ENCODE measurements at places on chromosomes 12 and 14. TPM values are rescaled to one million over a fixed set of nuclear protein-coding genes. Genes with fewer than 3 reads are reported as not detected.

DNA sequence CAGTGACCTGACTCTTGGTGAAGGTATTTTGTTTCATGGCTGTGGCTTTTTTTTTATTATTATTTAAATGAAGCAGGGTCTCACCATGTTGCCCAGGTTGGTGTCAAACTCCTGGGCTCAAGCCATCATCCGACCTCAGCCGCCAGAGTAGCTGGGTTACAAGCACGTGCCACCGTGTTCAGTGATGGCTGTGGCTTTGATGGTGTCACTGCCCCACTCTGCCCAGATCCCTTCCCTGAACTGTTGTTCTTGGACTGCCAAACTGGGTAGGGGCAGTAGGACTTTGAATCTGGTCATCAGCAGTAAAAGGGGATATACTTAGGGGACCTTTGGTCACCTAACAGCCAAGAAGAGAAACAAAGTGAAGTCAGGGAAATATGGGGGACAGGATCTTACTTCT, 19.4 kb downstream of the B4GALNT3 start:
- no peak for DNase-seq

DNA sequence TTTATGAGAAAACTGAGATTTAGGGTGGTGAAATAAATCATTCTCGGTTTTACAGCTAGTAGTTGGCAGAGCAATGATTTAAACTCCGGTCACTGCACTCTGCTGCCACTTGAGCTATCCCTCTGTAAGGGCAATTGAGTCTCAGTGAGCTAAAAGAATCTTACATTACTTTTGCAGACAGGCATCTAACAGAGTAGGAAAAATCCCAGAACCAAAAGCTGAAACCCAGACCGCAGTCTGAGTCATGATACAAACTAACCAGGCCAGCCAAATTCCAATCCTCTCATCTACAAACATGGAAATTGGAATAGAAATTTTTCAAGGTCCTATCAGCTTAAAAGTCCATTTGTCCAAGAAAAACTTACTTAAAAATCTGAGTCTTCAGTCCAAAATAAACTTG, 73.7 kb downstream of the ANKS1B start:
- peak; percentile 96 for DNase-seq

GRCh38 chr12:29429999-29430715, 49.2 kb upstream of the ERGIC2 start:
- no peak for DNase-seq

DNA sequence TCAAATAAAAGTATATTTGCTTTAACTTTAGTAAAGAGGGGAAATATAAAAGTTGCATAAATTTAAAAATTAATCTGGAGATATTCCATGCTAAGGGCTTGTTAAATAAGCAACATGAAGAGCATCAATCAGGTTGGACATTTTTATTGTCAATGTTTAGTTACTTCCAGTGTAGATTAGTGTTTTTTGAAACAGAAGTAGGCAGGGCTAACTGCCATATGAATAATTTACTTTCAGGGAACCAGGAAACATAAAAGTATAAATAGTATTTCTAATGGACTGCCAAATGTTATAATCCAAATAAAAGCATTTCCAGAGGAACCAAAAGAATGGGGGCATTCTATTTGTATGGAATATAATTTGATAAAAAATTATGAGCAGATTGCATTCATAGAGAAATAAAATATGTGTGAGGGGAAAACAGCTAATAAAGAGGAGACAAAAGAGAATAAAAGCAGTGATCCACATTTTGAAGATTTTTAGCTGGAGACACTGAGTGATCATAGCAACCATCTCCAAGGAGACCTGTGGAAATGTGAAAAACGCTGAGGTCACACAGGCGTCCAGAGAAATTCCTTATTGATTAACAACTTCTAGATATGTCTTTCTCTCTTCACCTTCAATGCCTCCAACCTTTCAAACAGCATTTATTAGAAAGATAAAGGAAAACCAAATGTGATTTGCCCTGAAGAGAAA, 70.8 kb downstream of the SRGAP1 start:
- DNase-seq: peak; percentile 87

GRCh38 chr14:73937012-73937411, 12.9 kb downstream of the FAM161B start:
- DNase-seq: no peak

- DNase-seq: peak; percentile 95
Observed at GRCh38 chr14:93959239-93960107, 16.9 kb downstream of the ASB2 start.

GRCh38 chr14:33611405-33612196, 339.3 kb downstream of the EGLN3 start:
- DNase-seq: peak; percentile 67

GRCh38 chr14:20630340-20631022, 11.0 kb downstream of the OR6S1 start:
- peak; percentile 42 for DNase-seq

GRCh38 chr12:119176267-119177055, 2.3 kb upstream of the HSPB8 start:
- peak; percentile 99 for DNase-seq

DNA sequence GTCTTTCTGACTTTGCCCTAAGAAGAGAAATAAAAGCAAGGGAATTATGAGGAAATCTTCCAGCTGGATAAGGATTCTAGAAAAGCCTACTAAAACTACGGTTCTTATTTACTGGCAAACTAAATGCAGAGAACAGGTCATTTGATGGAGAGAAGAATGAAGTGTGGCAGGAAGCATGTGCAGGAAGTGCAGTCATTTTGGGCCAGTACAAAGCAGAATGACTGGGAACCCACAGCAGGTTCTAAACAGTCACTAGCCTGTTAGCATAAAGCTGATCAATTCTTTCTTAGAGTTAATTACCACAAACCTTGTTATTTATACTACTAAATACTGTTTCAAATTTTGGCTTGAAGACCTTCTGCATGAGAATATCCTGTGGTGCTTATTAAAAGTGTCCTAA, 36.7 kb downstream of the CFAP54 start:
- DNase-seq: no peak

GRCh38 chr12:28802706-28803438, 346.2 kb upstream of the FAR2 start:
- peak; percentile 3 for DNase-seq

GRCh38 chr12:39868328-39868725, 237.6 kb downstream of the SLC2A13 start:
- DNase-seq: no peak

GRCh38 chr14:55936691-55937090, 181.5 kb upstream of the PELI2 start:
- no peak for DNase-seq

- no peak for DNase-seq
Observed at GRCh38 chr12:47875746-47876439, 28.9 kb downstream of the VDR start.

DNA sequence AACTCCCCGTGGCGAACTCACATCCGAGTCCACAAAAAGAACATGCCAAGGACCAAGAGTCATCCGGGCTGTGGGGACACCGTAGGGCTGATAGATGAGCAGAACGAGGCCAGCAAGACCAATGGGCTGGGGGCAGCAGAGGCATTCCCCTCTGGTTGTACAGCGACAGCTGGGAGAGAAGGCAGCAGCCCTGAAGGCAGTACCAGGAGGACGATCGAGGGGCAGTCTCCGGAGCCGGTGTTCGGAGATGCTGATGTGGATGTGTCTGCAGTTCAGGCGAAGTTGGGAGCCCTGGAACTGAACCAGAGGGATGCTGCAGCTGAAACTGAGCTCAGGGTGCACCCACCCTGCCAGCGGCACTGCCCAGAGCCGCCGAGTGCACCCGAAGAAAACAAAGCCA, 50.7 kb downstream of the TBC1D30 start:
- no peak for DNase-seq

DNA sequence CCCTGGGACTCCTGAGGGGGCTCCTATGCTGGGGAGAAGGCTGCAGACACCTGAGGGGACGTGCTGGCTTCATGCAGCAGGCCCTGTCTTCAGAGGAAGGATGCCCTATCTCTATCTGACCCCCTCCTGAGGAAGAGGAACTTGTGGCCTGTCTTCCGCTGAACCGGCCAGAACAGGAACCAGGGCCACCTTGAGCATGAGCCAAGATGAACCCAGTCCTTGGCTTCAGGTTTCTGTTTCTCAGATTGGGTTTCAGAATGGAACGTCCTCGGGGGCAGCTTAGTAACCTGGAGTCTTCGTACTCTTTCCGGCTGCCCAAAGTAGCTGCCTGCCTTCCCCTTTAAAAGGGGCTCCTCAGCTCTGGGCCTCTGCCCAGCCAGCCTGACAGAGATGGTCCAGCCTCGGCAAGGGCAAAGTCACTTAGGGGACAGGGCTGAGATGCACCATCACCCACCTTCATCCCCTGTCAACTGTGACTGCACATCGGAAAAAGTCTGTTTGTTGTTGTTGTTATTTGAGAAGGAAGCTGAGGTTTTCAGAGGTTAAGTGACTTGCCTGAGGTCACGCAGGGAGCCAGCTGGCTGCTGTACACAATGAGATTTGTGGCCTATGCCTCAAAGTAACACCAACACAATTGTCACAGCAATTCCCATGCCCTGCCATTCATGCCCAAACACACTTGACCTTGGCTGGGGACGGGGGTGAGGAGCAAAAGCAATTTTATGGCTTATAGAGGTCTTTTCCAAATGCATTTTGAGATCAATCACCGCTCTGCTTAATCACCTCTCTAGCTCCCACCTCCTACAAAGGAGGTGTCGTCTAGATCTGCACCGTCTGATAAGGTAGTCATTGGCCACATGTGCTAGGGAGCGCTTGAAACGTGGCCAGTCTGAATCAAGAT, 13.4 kb downstream of the ASB2 start:
- no peak for DNase-seq

GRCh38 chr12:102298022-102298421, 100.4 kb upstream of the PMCH start:
- peak; percentile 86 for DNase-seq

SAMD15 gene
- polyA plus RNA-seq: 0.95 TPM

GPR84 gene
- polyA plus RNA-seq: not detected

BDKRB2 gene
- polyA plus RNA-seq: 13.3 TPM

KRT73 gene
- polyA plus RNA-seq: not detected

BTG1 gene
- 58.9 TPM for polyA plus RNA-seq

CIROP gene
- 0.09 TPM for polyA plus RNA-seq

TPPP2 gene
- not detected for polyA plus RNA-seq

EML5 gene
- 0.25 TPM for polyA plus RNA-seq

SLC6A12 gene
- not detected for polyA plus RNA-seq

Data from GM23248 (cell line).